ENCODE measurements at places on chromosomes 12 and 14.

GRCh38 chr12:13142747-13143146 lies 39.3 kb upstream of the GSG1 start:
- no peak for DNase-seq

- DNase-seq: no peak
These were observed 71.7 kb downstream of the DNAH10 start for GRCh38 chr12:123833830-123834229.

- DNase-seq: no peak
These were observed 53.1 kb downstream of the CD9 start for GRCh38 chr12:6253278-6253677.

DNA sequence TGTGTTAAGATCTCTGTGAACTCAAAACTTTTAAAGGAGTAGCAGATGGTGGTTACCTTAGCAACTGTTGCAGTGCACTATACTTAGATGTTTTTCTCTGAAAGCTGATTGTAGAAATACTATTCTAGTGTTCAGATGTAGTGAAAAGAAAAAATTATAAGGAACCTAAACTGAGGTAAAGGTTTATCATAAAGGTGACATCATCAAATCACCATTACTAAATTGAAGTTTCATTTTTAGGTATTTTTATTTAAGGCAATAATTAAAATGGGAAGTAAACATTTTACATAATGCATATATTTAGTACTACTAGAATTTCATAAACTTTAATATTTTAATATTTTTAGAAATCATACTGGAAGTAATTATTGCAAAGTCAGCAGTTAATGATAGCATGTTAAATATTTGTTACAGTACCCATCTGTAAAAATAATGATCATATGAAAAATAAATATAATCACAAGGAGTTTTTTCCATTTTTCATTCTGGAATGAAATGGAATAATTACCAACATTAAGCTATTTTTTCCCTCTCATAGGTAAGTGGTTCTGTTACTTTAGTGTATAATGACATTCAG lies 141.1 kb upstream of the NAV3 start:
- no peak for DNase-seq

GRCh38 chr14:92690171-92691011 lies 58.0 kb downstream of the LGMN start:
- DNase-seq: peak; percentile 18
